Kidney epithelial cell (primary cell): ENCODE measurements at places on chromosomes 11 and 22. TPM values are rescaled to one million over a fixed set of nuclear protein-coding genes. Genes with fewer than 3 reads are reported as not detected.

The SYNGR1 gene
- 1.0 and 2.0 TPM in 2 replicates for total RNA-seq

The KRTAP5-2 gene
- not detected in 2 replicates for total RNA-seq

DNA sequence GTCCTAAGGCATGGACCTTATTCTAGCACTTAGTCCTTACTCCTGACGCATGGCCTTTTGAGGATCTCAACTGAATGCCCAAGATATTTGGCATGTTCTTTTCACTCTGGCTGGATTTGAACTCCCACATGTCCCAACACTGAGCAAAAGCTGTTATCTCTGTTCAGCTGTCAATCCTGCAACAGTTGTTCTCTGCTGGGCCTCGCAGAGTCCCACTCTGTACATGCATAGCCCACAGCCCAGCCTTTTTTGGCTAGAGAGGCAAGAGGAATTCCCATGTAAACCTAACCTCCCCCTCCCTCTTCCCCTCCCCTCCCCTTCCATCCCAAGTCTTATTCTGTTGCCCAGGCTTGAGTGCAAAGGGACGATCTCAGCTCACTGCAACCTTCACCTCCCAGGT, 21.8 kb upstream of the DRG1 start:
- no peak for DNase-seq

DNA sequence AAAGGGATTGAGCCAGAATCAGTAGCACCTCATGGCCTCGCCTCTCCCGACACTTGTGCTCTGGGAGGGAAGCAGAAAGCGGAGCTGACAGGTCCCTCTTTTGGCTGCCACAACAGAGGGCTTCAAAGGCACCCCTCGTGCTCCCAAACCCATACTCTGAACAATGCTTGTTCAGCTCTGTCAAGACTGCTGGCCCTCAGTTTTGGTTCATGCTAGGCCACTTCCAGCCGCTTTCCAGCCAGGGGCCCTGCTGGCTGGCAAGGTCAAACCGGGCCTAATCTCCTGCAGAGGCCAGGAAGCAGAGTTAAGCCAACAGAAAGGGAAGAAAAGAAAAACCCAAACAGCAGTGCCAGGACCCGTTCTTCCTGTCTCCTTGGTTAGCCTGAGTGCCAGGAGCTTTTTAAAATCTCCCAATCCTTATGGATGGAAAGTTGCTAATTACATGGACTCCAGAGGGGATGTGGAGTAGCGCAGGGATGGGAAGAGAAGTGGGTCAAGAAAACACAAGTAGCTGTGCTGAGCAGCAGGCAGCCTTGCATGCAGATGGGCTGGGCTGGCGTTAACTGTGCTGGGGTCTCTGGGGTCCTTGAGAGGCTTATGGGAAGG, 150.6 kb downstream of the GRIK4 start:
- DNase-seq, result no peak

DNA sequence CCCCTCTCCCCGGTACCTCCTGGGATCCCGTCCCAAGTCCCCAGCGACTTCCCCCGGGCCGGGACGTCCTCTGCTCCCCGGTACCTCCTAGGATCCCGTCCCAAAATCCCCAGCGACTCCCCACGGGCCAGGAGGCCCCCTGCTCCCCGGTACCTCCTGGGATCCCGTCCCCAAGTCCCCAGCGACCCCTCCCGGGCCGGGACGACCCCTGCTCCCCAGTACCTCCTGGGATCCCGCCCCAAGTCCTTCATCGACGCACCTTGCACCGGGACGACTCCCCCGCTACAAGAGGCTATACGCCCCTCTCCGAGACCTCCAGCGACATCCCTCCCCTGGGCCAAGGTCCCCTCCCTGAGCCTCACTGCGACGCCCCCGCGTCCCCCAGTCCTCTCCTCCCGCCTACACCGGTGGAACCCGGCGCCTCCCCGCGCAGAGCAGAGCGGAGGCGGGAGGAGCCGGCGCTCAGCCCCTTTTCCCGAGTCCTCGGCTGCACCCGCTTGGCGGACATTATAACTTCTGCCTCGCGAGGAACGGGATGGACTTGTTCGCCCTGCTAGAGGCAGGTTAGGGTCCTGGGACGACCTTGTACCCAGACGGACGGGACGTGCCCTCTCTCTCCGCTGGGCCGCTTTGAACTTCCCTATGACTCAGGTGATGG, 912 bp downstream of the KREMEN1 start:
- no peak for DNase-seq

- DNase-seq, result no peak
Observed at GRCh38 chr22:23034621-23035556, 35.4 kb upstream of the GNAZ start.

DNA sequence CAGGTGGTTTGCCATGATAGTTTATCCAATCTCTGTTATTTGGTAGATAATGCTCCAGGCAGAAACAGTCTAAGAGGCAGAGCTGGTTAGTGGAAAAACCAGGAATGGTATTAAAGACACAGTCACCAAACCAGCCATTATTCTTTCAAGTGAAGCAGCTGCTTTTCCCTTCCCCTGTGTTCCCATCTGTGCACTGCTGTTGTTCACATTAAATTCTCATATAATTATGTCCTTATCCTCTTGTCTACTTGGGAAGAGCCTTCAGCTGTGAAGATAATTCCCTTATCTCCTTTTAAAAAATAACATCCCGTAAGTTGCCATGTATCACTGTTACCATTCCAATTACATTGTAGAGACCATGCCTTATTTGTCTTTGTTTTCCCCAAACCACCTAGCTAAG, 5.2 kb upstream of the TBCEL start:
- DNase-seq, result no peak

- DNase-seq, result no peak
Observed at GRCh38 chr11:125494561-125494960, 1.5 kb downstream of the FEZ1 start.

GRCh38 chr22:37244114-37244921, at the start of gene RAC2:
TSS of gene RAC2 (minus strand) at chr22:37244269. CDS start at chr22:37244148, 121 bp downstream.
- no peak for DNase-seq

GRCh38 chr11:62610814-62611704, 1.5 kb downstream of the EML3 start:
- DNase-seq, result no peak

DNA sequence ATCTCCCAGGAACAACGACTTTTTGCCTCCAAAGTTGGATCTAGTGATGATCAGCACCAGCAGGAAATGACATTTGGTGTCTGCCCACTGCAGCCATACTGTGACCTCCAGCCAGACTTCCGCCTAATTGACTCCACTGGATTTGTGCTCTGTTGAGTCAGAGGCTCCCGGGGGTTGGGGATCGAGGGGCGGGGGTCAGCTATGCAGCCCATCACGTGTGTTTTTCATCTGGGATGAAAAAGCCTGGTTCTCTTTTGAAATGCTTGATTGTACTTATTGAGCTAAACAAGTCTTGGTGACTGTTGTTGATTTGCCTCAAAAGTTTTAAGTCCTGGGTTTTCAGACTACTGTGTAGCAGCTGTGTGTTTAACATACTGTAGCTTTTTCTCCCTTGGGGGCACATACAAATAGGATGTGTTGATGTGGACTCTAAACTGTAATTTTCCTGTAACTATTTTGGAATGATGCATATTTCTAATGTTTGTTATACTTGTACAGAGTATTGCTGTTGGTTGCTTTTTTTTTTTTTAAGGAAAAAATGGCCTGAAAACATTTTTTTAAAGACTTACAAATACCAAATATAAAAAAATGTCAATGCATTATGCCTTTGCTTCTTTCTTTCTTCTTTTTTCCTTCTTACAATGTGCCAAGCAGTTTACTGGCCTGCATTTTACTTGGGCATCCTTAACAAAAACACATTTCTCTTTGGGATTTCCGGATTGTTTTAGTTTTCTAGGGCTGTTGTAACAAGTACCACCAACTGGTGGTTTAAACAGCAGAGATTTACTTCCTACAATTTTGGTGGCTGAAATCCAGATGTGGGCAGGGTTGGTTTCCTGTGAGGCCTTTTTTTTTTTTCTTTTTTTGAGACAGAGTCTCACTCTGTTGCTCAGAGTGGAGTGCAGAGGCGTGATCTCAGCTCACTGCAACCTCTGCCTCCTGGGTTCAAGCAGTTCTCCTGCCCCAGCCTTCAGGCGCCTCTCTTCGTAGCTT, 46.1 kb upstream of the OR4B1 start:
- DNase-seq, result no peak

GRCh38 chr11:64644647-64645275, 53.7 kb downstream of the SLC22A12 start:
- DNase-seq, result no peak
